Tibial artery (tissue), 4 donors: ENCODE measurements at places on chromosomes 1 and 21.

DNA sequence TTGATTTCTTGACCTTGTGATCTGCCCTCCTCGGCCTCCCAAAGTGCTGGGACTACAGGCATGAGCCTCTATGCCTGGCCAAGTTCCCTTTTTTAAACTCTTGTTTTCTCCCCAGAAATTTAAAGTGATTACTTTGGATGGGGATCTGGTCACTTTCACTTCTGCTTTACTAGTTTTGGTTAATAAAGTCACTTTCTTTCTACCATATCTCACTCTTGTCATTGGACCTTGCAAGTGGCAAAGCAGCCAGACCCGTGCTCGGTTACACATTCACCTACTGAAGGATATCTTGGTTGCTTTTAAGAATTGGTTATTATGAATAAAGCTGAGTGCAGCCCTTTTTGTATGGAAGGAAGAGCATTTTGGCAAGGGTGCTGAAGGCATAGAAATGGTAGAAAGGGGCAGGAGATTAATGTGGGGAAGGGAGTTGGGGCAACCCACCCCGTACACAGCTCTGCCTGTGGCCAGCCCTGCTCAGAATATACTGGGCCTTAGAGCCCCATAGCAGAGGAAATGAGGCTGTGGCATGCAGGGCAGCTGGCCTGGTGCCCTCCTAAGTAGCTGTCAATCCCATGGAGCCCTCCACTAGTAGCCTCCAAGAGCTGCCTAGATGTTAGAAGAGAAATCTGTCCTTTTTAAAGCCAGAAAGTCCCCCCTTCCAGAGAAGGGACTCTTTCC is 40.7 kb downstream of the CD2 start:
- DNase-seq = no peak

DNA sequence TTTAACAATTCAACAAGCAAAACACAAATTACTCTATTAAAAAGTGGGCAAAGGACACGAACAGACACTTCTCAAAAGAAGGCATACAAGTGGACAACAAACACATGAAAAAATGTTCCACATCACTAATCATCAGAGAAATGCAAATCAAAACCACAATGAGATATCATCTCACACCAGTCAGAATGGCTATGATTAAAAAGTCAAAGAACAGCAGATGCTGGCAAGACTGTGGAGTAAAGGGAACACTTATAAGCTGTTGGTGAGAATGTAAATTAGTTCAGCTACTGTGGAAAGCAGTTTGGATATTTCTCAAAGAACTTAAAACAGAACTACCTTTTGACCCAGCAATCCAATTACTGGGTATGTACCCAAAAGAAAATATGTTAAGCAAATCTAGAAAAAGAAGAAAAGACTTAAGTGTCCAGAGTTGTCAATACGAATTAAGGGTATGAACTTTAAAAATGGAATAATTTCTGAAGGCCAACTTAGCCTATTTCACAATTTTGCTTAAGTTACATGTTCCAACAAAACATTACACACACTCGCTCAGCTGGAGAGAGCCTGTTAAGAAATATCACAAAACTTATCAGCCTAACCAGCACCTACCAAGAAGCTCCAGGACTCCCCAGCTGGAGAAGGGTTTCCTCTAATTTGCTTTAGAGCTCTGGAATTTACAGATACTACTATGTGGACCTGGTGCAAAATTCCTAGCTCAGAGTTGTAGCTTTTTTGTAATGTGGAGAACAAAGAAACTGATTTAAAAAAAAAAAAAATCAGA is 232.1 kb downstream of the DUSP10 start:
- DNase-seq = no peak

DNA sequence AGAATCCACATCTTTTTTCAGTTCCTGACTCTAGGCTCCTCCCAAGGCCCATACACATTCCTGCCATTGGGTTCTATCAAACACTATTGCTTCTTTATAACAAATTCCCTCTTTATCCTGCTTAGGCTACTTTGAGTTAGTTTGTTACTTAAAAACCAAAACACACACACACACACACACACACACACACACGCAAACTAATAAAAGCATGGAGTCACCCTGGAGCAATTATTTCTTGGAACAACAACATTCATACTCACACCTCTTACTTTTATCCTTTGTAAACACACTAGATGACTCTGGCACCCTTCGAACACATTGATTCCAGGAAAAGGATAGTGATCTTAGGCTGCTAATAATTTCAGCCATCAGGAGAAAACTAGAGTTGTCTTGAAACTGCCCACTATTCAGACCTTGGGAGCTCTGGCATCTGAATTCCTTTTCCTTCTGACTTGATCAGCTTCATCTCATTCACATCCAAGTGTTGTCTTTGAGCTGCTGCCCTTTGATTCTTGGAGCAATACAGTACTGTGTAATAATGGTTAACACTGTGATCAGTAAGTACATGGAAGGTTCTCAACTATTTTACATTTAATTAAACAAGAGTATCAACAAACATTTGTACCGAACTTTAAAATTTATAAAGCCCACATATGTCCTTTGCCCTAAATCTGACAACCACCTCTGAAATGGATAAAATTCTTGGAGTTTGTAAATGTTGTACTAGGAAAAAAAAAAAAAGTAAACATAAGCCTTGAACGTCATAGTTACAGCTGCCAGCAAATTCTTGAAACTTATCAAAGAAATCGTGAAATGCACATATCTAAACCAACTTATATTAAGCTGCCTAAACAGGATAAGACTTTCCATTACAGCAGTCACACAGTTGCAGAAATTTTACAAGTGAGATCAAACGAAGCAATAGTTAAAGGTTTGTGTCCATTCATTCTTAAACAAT is 2.8 kb upstream of the SEC22B start:
- DNase-seq = no peak

- DNase-seq = no peak
Observed at GRCh38 chr1:247475793-247476192, 17.9 kb upstream of the OR2B11 start.

- DNase-seq = no peak
Observed at GRCh38 chr1:214386747-214387146, 105.8 kb downstream of the SMYD2 start.

GRCh38 chr1:23444104-23444533 is 19.6 kb upstream of the TCEA3 start:
- peak; percentile 93 for DNase-seq

- no peak for DNase-seq
Observed at GRCh38 chr1:243927381-243927780, 77.3 kb upstream of the AKT3 start.

DNA sequence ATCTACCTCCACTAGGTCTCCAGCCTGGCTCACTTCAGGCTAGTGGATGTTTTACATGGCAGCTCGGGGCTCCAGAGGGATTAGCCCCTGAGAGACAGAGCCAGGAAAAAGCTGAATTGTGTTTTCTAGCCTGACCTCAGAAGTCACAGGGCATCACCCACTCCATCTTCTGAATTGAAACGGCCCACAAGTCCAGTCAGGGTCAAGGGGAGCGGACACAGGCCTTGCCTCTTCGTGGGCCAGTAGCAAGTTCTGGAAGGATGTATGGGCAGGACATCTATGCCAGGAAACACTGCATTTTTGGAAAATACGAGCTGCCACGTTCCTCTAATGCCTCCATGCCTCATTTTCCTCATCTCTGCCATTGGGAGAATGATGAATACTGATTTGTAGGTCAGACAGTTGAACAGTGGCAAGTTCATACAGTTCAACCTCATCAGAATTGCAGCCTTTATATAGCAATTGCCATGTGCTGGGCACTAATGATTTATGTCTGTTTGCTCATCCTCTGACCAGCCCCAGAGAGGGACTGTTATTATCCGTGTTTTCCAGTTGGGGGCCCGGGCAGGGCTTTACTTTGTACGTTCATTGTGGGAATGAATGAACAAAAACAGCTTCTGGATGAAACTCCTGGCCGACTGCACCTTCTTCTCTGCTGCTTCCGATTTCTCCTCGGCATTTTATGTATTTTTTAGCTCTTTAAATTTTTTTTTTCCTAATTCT is 23.2 kb upstream of the PCBP3 start:
- peak; percentile 15 for DNase-seq

DNA sequence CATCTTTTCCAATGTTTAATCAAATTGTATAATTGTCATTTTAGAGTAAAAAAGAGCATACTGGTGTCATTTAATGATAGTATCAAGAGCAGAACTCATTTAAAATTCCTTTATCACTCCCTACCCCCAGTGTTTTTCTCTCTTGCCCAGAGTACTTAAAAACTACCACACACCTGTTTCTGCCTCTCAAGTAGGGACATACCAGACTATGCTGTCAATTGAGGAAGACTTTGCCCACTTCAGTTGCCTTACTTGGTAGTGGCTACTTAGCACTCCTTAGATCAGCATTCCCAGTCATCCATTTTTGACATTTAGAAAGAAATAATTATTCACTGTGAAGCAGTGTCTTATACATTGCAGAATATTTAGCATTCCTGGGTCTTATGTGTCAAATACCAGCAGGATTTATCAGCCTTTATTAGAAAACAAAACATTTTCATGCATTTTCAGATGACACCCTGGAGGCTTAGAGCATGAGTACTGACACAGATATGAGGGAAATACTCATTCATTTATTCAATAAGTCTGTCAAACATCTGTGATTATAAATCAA is 127.5 kb upstream of the RGS1 start:
- no peak for DNase-seq

DNA sequence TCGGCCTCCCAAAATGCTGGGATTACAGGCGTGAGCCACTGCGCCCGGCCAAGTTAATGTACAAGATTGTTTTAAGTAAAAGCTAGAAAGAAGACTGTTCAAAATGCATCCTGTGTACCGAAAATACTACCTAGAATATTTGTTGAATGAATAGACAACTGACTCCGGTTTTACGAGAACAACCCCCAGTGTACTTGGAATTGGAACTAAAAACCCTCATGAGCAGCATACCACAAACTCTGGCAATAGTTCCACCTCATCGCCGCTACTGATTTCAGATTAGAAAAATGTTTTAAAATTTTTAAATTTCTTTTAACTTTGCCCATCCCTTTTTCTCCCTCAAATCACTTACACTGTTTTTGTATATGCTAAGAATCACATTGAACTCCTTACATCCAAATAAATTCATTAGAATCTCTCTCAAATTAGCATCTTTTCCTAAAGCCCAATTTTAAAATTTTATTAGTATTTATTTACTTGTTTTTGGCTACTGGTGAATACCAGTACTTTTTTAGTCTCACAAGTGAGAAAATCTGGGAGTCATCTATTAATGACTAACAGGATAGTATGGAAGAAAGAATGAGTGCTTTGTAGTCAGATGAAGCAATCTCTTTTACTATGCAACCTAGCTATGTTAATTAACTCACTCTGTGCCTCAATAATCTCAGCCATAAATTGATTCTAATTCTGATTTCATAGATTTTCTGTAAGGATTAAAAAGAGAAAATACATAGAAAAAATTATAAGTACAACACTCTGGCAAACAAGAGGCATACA is 95.1 kb downstream of the GPATCH2 start:
- DNase-seq = no peak

- DNase-seq = no peak
Observed at GRCh38 chr1:88608139-88608943, 75.7 kb upstream of the PKN2 start.

DNA sequence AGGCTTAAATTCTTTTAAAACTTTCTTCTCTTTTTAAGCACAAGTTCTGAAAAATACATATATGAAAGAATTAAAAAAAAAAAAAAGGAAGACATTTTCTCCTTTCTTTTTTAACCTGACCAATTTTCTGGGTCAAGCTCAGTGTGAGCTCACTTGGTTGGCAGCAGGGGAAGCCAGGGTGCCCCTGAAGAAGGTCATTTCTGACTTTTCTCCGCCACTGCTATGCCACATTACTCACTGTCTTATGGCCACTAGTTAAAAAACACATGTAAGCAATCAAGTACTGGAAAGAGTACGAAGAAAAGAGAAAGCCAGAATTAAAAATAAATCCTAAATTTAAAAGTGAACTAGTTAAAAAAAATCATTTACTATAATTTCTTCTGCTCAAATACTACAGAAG is 275.0 kb downstream of the NEGR1 start:
- DNase-seq = no peak

GRCh38 chr1:246687002-246687401 is 37.2 kb upstream of the SCCPDH start:
- DNase-seq = no peak

DNA sequence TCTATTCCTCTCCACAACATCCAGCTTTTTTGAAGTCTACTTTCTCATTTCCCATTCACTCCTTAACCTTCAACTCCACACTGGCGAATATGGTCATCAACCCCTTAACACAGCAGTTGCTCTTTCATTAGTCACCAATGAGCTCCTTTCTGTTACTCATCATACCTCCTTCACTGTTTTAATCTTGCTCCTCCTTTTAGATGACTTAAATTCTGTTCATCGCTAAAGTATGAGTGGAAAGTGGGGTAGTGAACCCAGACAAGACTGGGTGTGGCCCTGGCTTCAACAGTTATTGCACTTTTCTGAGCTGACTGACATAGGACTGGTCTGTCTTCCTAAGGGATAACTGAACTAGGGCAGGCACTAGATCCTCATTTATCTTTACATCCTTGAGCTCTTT is 51.3 kb downstream of the AKT3 start:
- no peak for DNase-seq

DNA sequence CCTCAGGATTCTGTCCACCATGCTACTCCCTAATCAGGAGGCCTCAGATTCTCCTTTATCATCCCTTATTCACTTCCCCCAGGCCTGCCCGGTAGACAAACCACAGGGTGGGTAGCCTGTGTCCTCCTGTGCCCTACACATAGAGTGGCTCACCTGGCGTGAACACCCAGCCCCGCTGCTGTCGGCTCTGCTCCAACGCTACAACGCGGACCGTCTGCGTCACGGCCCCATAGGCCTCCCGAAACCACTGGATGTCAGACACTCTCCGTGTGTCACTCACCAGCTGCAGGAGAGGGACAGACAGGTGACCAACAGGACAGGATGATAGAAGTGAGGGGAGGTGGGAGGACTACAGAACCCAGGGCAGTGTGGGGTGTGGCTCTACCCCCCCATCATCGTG is 10.3 kb downstream of the PMVK start:
- DNase-seq = no peak

GRCh38 chr1:204384636-204385352 is 25.1 kb upstream of the PLEKHA6 start:
- peak; percentile 87 for DNase-seq

DNA sequence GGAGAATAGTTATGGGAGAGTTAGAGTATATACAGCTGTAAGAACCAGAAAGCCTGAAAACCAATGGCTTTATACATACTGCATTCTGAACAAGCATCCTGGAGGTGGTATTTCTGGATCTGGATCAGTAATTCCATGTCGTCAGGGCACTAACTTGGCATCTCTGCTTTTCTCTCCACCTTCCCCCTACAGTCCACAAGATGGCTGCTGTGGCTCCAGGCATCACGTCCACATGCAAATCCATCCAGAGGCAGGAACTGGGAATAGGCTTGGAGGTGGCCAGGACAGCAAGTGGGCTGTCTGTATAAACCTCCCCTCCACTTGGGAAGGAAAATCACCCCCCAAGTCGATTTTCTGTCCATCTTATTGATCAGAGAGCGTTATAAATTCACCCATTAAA is 86.2 kb upstream of the WDR26 start:
- DNase-seq = no peak
